ENCODE measurements at places on chromosomes 5 and 9. TPM values are rescaled to one million over a fixed set of nuclear protein-coding genes. Genes with fewer than 3 reads are reported as not detected.

DNA sequence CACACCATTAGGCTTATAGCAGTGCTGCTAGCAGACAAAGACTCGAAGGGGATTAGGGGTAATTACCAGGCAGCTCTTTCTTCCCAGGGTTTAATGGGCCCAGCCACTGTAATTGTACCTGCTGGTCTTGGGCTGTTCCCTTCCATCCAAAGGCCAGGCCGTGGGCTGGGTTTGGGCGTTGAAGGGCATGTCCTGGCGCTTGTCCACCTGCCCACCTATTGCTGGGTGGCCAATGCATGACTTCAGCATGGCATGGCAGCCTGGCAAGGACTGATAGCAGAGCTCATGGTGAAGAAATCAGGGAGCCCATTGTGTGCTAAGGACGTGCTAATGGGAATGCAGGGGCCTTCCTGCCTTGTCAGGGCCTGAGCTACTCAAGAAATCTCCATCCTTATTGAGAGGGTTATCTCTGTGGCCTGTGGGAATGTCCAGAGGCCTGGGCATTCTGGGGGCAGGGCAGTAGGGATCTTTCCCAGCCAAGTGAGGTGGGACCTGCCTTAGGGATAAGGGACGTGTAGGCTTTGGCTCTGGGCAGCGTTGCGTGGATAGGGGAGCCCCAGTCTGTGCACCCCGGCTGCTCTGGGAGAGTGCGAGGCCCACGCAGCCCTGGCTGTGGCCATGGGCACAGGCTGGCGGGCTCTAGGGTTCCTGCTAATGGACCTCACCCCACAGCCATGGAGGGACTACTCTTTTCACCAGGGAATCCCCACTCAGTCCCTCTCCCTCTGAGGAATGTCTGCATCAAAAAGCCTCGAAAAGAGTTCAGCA is 116.1 kb upstream of the PITX1 start:
- H3K4me1 ChIP-seq: no peaks in the 10 kb centered on the region
- no peak overlapping the region for H3K27ac ChIP-seq
- no peaks in the 10 kb centered on the region for H3K27me3 ChIP-seq

DNA sequence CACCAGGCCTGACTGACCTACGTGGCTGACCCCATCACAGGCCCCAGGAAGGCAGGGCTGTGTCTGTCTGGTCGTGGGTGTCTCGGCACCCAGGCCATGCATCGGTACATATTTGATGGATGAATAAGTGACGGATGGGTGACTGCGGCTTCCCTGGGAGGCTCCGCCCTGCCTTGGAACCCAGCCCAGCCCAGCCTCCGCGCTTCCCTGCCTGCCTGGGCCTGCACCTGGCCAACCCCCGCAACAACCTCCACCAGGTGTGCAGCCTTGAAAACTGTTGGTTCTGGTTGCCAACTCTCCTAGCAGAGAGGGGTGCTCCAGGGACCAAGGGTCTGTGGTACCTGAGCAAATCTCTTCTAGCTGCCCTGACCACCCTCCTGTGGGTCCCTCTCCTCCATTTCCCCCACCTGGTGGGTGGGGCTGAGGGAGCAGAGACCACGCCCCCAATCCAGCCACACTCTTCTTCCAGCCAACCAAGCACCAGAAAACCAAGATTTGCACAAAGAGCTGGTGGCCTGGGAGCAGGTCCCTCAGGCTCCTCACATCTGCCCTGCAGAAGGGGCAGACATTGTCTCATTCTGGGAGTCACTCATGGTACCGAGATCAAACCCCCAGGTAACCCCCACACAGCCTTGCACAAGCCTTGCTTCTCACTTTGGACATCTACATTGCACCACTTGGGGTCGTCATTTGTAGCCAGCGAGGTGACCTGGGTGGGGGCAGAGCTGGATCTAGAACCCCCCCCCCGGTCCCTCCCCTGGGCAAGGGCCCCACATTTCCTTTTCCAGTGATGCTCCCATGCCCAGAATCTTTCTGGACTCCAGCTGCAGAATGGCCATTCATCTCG is 100.6 kb upstream of the IER5L start:
- H3K4me1 ChIP-seq: no peaks in the 10 kb centered on the region
- H3K4me3 ChIP-seq: no peak overlapping the region
- no peaks in the 10 kb centered on the region for H3K27me3 ChIP-seq
- no peaks in the 10 kb centered on the region for H3K36me3 ChIP-seq
- no peak for DNase-seq
- H3K27ac ChIP-seq: no peak overlapping the region

DNA sequence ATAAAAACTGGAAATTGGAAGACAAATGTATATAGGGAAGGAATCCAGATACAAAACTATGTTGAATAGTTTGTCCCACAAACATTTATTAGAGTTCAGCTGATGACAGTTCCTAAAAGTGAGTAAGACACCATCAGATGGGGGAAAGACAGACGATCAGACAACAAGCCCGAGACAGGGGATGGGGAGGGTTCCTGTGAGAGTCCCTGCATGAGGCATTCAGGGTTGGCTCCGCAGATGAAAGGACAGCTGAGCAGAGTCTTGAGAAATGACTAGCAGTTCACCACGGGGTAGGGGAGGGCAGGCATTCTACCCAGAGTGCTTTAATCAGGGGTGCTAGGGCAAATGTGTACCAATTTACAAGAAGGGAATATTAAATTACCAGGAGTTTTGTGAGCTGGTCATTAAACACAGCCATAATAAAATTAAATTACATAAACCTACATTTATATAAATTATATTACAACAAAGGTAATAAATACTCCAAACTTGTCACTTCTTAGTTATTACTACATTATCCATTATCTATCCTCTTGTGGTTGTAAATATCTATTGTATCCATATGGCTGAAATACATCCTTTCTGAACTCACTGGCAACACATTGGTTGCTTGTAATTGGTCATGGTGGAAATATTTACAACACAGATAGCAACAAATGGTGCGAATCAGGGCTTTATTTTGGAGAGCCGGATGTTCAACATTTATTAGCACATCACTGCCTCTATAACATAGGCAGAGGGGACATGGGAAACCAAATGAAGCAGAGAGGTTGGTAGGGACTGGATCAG is 27.8 kb downstream of the TNFSF15 start:
- H3K4me3 ChIP-seq: no peak overlapping the region
- H3K27ac ChIP-seq: no peak overlapping the region
- DNase-seq: no peak

DNA sequence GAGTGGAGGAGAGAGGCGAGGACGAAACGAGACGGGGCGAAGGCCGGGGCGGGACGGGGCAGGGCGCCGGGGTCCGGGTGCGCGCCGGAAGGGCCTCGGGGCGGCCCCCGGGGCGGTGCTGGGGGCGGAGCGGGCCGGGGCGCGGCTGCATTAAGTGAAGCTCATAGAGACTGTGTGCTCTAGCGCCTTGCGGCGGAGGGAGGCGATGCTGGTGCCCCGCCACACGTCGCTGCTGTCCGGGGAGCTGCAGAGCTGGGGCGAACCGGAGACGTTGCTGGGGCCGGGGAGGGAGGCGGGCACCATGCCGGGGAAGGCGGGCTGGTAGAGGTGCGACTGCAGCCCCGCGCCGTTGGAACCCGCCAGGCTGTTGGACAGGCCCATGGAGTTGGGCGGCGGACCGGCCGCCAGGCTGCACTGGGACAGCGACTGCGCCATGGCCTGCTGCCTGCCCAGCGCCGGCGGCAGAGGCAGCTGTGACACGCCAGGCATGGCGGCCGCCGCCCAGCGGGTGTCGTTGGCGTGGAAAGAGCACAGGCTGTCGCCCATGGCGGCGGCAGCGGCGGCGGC is 8.3 kb downstream of the OTP start:
- H3K27me3 ChIP-seq: peaks cover 99% of the 10 kb centered on the region
- H3K4me3 ChIP-seq: peak overlapping the region; percentile 47
- peaks cover 3% of the 10 kb centered on the region for H3K4me1 ChIP-seq
- H3K36me3 ChIP-seq: no peaks in the 10 kb centered on the region
- peak; percentile 69 for DNase-seq
- H3K27ac ChIP-seq: no peak overlapping the region

Gene SCGB3A2
- not detected for total RNA-seq

DNA sequence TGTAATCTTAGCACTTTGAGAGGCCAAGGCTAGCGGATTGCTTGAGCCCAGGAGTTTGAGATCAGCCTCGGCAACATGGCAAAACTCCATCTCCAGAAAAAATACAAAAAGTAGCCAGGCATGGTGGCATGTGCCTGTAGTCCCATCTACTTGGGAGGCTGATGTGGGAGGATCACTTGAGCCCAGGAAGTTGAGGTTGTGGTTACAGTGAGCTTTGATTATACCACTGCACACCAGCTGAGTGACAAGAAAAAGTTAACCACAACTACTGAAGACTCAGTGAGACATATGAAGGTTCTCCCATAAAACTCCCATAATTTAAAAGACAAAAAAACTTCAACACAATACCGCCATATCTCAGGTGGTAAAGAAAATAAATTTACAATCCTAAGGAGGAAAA is 98.0 kb downstream of the NR6A1 start:
- H3K4me1 ChIP-seq: peaks cover 8% of the 10 kb centered on the region
- H3K27me3 ChIP-seq: no peaks in the 10 kb centered on the region
- H3K36me3 ChIP-seq: no peaks in the 10 kb centered on the region
- no peak for DNase-seq

- no peaks in the 10 kb centered on the region for H3K36me3 ChIP-seq
- DNase-seq: no peak
- H3K4me1 ChIP-seq: no peaks in the 10 kb centered on the region
- H3K27me3 ChIP-seq: no peaks in the 10 kb centered on the region
Observed at GRCh38 chr9:136178061-136178772, 26.7 kb downstream of the LHX3 start.

- no peak overlapping the region for H3K4me3 ChIP-seq
- no peaks in the 10 kb centered on the region for H3K36me3 ChIP-seq
- no peak for DNase-seq
- no peaks in the 10 kb centered on the region for H3K4me1 ChIP-seq
- no peaks in the 10 kb centered on the region for H3K27me3 ChIP-seq
- H3K27ac ChIP-seq: no peak overlapping the region
Observed at GRCh38 chr5:28558196-28558595, 1519.8 kb upstream of the CDH9 start.

DNA sequence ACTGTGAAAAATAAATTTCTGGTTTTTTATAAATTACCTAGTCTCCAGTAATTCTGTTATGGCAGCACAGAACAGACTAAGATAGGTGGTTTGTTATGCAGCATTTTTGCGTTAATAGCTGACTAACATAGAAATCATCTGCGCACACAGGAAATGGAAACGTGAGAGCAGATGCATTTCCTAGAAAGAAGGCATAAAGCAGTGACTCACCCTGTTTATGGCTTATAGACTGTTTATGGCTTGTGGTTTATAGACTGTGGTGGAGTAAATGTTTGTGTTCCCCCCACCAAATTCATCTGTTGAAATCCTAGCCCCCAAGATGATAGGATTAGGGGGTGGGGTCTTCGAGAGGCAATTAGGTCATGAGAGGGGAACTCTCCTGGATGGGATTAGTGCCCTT is 18.3 kb upstream of the OSMR start:
- H3K27me3 ChIP-seq: no peaks in the 10 kb centered on the region
- peaks cover 28% of the 10 kb centered on the region for H3K4me1 ChIP-seq
- peak; percentile 68 for DNase-seq
- no peak overlapping the region for H3K4me3 ChIP-seq

Gene DNAJB5
- total RNA-seq: 13.0 TPM
